Mucosa of descending colon (tissue), 3 donors: ENCODE measurements at places on chromosomes 5 and 9. TPM values are rescaled to one million over a fixed set of nuclear protein-coding genes. Genes with fewer than 3 reads are reported as not detected.

Gene MYOZ3
- 0.09 TPM for total RNA-seq

Gene ELP1
- 14.3 TPM for total RNA-seq

Gene NIM1K
- total RNA-seq = 0.43 TPM

Gene KIF24
- total RNA-seq = 1.3 TPM

- DNase-seq = no peak
These were observed 16.6 kb downstream of the GGTA1 start for GRCh38 chr9:121483049-121483448.

- DNase-seq = no peak
These were observed 106.8 kb upstream of the NREP start for GRCh38 chr5:111863801-111864200.

GRCh38 chr9:24738421-24738961, 192.8 kb upstream of the IZUMO3 start:
- DNase-seq = no peak

Gene FOXD4L6
- total RNA-seq = not detected

- no peak for DNase-seq
These were observed 8.9 kb upstream of the HMCN2 start for GRCh38 chr9:130256644-130257043.

GRCh38 chr9:91786132-91786896, 163.7 kb downstream of the ROR2 start:
- DNase-seq = no peak

GRCh38 chr5:137705106-137705505, 30.8 kb downstream of the KLHL3 start:
- DNase-seq = no peak

GRCh38 chr5:120516805-120517204, 52.7 kb downstream of the PRR16 start:
- no peak for DNase-seq

Gene IL3
- not detected for total RNA-seq

DNA sequence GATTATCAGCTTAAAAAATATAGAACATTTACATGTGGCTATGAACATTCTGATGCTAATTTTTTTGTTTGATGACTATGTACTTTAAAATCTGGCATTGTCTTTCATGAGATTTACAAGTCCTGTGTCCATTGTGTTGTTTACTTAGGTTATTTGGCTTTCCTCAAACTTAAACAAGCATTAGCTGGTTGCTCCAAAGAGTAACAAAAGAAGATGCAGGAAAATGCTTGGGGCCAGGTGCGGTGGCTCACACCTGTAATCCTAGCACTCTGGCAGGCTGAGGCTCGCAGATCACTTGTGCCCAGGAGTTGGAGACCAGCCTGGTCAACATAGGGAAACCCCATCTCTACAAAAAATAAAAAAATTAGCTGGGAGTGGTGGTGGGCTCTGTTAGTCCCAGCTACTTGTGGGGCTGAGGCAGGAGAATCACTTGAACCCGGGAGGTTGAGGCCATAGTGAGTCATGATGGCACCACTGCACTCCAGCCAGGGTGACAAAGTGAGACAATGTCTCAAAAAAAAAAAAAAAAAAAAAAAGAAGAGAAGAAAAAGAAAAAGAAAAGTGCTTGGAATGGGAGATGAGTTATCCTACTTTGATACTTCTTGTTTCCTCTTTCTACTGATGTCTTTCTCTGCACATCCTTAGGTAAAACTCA, 39.7 kb downstream of the PAM start:
- no peak for DNase-seq

GRCh38 chr9:93466416-93467061, 13.2 kb upstream of the FAM120AOS start:
- no peak for DNase-seq

- DNase-seq = no peak
These were observed 913.9 kb downstream of the TLE4 start for GRCh38 chr9:80485420-80486250.

- peak; percentile 5 for DNase-seq
These were observed 839 bp downstream of the MED27 start for GRCh38 chr9:132078699-132079356.

Gene FSD1L
- 9.9 TPM for total RNA-seq

DNA sequence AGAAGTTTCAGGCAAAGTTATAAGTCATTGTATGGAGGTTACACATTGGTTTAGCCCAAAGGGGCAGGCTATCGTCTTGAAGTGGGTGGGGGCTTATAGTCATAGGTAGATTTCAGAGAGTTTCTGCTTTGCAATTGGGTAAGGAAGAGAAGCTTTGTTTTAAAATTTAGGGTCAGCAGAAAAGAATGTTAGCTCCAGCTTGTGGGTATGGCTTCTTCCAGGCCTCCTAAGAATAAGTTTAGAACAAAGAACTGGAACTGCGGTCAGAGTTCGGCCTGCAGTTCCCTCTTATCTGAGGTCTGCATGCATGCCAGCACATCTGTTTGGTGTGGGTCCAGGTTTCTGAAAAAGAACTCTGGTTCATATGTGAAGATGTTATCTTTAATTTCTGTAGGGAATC, 96.1 kb downstream of the CYFIP2 start:
- no peak for DNase-seq

DNA sequence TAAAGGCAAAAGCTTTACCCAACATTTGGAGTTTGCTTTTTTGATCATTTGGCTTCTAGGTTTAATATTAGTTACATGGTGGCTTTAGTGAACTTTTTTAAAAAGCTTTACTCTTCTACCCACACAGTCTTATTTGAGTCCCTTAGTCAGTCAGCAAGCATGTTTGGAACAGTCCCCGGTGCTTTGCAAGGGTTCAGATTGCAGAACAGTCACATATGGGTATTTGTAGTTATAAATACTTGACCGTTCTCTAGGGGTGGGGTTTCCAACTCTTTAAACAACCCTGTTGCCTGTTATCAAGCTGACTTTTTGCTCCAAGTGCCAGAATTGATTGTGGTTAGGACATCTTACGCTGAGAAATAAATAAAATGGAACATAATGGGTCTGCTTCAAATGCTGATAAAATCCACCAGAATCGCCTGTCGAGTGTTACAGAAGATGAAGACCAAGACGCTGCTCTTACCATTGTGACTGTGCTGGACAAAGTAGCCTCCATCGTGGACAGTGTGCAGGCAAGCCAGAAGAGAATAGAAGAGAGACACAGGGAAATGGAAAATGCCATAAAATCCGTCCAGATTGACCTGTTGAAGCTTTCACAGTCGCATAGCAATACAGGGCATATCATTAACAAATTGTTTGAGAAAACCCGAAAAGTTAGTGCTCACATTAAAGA, at the start of gene CAVIN4:
Gene CAVIN4, plus strand, starts transcription at position 304 of the 673 bp plus-strand sequence. Its CDS starts 65 bp downstream, at position 369.
- no peak for DNase-seq

DNA sequence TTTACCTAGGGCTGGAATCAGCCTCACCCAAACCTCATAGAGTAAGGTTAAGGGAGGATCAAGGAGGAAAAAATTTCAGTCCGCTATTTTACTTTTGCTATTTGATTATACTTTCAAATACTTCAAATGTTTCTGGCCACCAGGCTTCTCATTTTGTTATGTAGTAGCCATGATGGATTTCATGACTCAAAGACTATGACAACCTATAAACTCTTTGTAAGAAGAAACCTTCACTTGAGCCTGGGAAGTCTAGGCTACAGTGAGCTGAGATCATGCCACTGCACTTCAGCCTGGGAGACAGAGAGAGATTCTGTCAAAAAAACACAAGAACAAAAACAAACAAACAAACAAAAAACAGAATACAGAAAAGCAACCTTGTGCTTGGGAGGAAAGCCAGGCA, 293.6 kb upstream of the TNC start:
- no peak for DNase-seq

Gene ABHD17B
- total RNA-seq = 21.2 TPM

DNA sequence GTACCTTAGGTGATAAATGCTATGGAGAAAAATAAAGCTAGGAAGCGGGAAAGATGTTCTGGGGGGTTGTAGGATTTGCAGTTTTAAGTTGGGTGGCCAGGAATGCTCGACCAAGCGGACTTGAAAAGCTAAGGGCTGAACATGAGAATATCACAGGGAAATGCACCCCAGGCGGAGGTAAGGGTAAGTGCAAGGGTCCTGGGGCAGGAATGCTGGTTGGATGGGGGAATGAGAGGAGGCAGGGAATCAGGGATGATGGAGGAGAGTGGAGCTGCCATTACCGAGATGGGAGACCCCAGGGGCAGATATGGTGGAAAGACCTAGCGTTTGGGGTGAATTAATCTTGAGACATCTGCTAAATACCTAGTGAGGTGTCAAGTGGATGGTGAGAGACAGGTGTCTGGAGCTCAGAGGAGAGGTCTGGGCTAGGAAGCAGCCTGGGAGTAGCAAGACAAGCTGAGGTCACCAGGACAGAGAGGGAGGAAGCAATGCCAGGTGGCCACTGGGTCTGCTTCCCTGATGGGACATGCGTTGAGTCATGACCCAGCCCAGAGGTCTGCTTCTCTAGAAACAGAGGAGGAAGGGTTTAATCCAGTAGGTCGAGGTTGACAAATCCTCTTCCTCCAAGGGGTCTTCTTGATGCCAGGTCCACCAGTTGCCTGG, 77.7 kb upstream of the ASS1 start:
- DNase-seq = no peak

GRCh38 chr5:19923742-19924141, 64.3 kb downstream of the CDH18 start:
- no peak for DNase-seq

- peak; percentile 51 for DNase-seq
These were observed 1.6 kb downstream of the LMX1B start for GRCh38 chr9:126615245-126615790.

Gene NR5A1
- not detected for total RNA-seq
